ENCODE measurements at places on chromosomes 1 and 21. TPM values are rescaled to one million over a fixed set of nuclear protein-coding genes. Genes with fewer than 3 reads are reported as not detected.

DNA sequence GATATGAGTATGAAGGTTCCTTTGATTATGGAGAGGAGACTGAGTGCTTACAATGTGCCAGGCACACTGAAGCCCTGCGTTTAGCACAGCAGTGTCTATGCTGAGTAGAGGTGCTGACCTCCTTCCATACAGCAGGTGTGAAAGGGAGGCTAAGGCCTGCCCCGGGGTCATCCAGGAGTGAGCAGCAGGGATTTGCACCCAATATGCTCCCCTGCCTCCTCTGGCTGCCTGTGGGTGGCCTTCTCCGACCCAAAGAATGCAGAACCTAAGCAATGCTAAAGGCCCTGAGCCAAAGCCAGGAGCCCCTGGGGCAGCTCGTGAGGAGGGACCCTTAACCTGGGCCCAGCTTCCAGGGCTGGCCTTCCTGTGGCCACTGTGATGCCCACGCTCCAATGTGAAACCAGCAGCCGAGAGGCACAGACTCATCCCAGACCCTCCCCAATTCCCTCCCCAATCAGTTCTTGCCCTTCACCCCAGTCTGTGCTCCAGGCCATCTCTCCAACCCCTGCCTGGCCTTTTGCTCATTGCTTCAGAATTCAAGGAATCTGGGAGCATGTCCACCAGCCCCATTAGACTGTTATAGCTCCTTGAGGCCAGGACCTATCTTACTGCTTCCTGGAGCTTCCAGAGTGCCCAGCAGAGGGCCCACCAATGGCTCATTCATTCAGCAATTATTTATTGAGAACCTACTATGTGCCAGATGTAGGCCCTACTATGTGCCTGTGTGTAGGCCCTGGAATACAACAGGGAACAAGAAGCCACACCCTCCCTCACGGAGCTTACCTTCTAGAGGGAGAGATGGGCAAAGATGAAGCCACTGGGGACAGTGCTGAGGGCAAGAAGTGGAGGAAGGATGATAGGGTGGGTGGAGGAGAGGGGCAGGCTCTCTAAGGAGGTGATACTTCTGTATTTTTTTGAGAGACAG, 53.3 kb downstream of the TAS1R2 start:
- H3K27me3 ChIP-seq, result no peaks in the 10 kb centered on the region
- H3K4me3 ChIP-seq, result no peak overlapping the region
- no peak for DNase-seq
- no peak overlapping the region for H3K27ac ChIP-seq
- no peaks in the 10 kb centered on the region for H3K36me3 ChIP-seq

DNA sequence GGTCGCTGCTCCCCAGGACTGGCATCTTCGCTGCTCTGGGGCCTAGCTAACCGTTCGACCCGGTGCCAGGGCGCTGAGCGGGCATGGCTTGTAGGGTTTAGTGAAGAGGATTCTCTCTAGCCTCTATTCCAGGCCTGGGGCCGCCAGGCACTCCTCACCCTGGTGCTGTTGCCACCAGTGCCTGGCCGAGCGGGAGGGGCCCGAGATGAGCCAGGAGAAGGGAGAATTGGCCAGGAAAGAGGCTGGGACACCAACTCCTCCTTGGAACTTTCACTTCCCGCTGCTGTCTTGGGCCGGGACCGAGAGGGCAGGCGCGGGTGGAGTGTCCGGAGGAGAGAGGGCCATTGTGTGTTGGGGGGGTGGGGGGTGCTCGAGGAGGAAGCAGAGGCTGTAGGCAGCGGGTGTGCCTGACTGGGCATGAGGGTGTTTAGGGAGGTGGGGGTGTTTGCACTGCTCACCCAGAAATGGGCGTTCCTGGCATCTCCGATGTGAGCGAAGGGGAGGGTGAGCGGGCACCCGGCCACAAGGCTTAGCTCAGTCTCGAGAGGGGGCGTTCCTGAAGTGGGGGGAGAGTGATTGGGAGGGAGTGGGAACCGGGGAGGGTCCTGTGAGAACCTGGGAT, 772 bp downstream of the ADAM15 start:
- no peak overlapping the region for H3K27ac ChIP-seq
- DNase-seq, result no peak
- peaks cover 20% of the 10 kb centered on the region for H3K27me3 ChIP-seq
- peak overlapping the region; percentile 65 for H3K4me3 ChIP-seq

Gene MAP3K21
- total RNA-seq, result 24.0 TPM

DNA sequence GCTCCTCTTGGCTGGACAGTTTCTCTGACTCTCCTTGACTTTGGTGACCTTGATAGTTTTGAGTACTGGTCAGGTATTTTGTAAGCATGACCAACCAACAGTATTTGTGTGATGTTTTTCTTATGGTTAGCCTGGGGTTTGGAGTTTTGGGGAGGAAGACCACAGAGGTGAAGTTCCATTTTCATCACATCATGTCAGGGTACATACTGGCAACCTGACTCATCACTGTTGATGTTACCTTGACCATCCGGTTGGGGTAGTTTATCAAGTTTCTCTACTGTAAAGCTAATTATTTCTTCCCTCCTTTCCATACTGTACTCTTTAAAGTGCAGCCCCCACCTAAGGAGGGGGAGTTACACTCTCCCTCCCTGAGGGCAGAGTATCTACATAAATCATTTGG, 13.4 kb downstream of the OSCP1 start:
- DNase-seq, result no peak
- H3K36me3 ChIP-seq, result no peaks in the 10 kb centered on the region
- H3K27ac ChIP-seq, result no peak overlapping the region
- no peaks in the 10 kb centered on the region for H3K27me3 ChIP-seq

Gene ECM1
- 0.76 TPM for total RNA-seq

Gene ADAM30
- total RNA-seq, result not detected

- H3K4me1 ChIP-seq, result no peaks in the 10 kb centered on the region
- no peak overlapping the region for H3K4me3 ChIP-seq
- no peaks in the 10 kb centered on the region for H3K27me3 ChIP-seq
- no peak for DNase-seq
These were observed 16.7 kb downstream of the MEAF6 start for GRCh38 chr1:37497832-37498231.

DNA sequence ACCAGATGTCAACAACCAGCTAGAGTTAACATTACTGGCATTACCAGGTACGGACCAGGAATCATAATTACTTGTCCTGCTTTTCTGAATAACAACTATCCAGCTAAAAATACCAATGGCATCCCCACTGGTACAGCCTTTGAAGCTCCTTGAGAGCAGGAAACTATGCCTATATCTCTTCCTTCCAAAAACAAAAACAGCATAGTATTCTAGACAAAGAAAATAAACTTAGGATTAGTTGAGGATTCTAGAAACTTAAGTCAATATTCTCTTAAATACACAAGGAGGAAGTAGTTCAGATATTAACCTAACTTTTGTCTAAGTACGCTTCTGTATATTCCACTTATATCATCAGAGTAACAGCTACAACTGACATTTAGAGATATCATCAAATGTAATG, 3.0 kb downstream of the FUBP1 start:
- H3K27me3 ChIP-seq, result no peaks in the 10 kb centered on the region
- no peak for DNase-seq
- H3K36me3 ChIP-seq, result peaks cover 18% of the 10 kb centered on the region

GRCh38 chr1:164641353-164641730, 82.4 kb downstream of the PBX1 start:
- peaks cover 22% of the 10 kb centered on the region for H3K36me3 ChIP-seq
- H3K4me1 ChIP-seq, result peaks cover 63% of the 10 kb centered on the region
- no peaks in the 10 kb centered on the region for H3K27me3 ChIP-seq
- H3K4me3 ChIP-seq, result no peak overlapping the region

GRCh38 chr1:173414539-173415226, 62.5 kb upstream of the PRDX6 start:
- no peaks in the 10 kb centered on the region for H3K27me3 ChIP-seq
- H3K27ac ChIP-seq, result no peak overlapping the region
- peaks cover 11% of the 10 kb centered on the region for H3K36me3 ChIP-seq
- DNase-seq, result no peak
- peaks cover 5% of the 10 kb centered on the region for H3K4me1 ChIP-seq
- H3K4me3 ChIP-seq, result no peak overlapping the region

- no peaks in the 10 kb centered on the region for H3K27me3 ChIP-seq
- H3K36me3 ChIP-seq, result no peaks in the 10 kb centered on the region
- peaks cover 15% of the 10 kb centered on the region for H3K4me1 ChIP-seq
- no peak overlapping the region for H3K4me3 ChIP-seq
- H3K27ac ChIP-seq, result no peak overlapping the region
- no peak for DNase-seq
These were observed 201.0 kb downstream of the USH2A start for GRCh38 chr1:216222288-216222687.
